ENCODE measurements at places on chromosomes 7 and 10.

DNA sequence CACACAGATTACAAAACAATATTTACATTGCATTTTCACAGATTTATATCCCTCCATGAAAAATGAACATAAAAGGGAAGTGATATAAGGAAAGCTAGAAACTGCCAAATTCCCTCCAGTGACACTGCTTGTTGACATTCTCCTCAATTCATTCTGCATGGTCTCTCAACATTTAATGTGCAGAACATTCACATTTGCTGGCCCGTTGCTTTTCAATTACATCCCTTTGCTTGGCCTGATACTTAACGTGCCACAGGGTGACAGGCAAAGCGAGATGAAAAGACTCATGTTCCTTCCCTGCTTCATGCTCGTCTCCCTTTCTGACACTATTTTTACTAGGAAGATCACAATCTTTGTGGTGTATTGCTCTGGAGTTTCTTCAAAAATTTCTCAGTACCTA, 1019.7 kb upstream of the LRRN3 start:
- no peak for DNase-seq

DNA sequence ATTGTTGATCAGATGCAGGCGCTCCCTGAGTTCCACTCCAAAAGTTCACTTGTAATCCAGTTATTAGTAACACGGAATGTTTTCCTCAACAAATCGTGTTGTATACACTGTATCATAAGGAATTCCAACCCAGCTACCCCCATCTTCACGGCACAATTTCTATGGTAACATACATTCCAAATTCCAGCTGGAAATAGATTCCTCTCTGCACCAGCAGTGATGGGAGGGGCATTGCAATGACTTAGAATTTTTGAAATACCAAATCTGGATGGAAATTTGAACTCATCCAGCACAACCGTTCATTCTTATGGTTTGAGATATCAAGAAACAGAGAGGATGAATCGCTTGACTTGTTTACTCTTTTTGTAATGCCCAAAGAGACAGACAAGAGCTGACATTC, 38.9 kb upstream of the RHEB start:
- no peak for DNase-seq

GRCh38 chr10:61389887-61390286, 63.3 kb downstream of the TMEM26 start:
- no peak for DNase-seq

- DNase-seq, result no peak
Measured at GRCh38 chr10:15052121-15052520, 8.4 kb downstream of the OLAH start.

- DNase-seq, result no peak
Measured at GRCh38 chr7:88328787-88329186, 22.1 kb upstream of the STEAP4 start.

- DNase-seq, result no peak
Measured at GRCh38 chr7:44290252-44290620, 35.2 kb downstream of the CAMK2B start.

DNA sequence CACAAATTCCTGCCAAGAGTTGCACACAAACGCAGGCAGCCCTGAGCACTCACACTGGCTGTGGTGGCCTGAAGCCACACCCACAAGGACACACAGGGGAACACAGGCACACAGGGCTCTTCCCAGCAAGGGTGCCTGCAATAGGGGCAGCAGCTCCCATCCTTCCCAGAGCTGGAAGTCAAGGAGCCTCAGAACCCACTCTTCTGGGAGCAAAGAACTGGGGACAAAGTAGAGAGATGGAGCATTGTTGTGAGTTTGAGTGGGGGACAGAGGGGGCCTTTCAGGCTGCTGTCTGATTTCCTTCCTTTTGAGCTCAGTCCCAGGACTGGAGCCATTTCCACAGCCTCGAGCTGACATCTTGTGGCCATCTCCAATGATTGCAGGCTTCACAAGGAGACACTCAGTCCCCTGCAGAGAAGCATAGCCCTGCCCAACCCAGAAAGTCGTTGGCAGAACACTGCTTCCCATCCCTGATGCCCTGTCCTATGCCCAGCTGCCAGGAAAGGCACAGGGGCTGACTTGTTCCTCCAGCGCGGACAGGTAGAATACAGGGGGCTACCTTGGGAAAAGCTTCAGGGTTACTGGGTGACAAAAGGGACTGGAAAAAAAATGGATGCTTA, 34.4 kb upstream of the SLF2 start:
- DNase-seq, result no peak

DNA sequence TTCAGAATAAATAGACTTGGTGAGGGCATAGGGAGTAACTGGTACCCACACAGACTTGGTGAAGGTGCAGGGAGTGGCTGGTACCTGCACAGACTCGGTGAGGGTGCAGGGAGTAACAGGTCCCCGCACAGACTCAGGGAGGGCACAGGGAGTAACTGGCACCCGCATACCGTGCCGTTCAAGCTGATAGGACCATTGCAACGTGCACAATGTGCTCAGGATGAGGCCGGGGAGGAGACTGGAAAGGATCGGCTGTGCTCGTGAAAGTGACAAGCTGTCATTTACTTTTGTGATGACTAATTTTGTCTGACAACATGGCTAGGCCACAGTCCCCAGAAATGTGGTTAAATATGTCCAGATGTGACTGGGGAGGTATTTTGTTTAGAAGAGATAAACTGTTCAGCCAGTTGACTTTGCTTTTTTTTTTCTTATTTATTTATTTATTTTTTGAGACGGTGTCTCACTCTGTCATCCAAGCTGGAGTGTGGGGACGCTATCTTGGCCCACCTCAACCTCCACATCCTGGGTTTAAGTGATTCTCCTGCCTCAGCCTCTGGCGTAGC, 76.2 kb upstream of the NMT2 start:
- no peak for DNase-seq

DNA sequence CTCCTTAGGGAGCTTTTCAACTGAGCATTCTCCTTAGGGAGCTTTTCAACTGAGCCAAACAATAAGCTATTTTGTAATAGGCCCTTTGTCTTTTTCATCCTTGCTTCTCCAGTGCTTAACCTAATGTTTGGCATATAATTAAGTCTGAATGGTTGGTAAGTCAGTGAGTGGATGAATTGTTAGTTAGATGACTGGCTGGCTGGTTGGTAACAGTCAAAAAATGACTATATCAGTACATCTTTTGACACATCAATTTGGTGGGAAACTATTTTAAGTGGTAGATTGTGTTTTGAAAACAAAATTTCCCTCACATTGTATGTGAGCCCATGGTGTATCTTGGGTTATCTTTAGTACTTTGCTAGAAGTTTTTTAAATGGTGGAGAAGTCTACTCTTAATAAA, 16.4 kb downstream of the ING3 start:
- no peak for DNase-seq

DNA sequence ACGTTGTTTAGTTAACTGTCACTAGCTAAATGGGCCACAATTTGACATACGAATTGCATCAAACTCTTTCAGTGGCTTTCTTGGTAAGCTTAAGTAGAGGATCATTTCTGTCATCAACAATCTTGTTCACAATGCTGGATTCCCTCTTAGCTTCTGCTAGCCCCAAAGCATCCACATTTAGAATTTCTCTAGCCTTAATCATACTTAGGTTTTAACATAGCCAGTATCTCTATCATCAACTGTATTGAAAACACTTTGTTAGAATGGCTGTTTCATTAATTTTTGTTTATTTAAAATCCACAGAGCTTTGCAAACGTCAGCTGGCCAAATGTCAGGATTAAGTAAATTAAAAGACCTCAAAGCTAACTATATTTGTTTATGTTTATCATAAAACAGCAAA, 41.1 kb downstream of the ABRAXAS2 start:
- DNase-seq, result no peak

DNA sequence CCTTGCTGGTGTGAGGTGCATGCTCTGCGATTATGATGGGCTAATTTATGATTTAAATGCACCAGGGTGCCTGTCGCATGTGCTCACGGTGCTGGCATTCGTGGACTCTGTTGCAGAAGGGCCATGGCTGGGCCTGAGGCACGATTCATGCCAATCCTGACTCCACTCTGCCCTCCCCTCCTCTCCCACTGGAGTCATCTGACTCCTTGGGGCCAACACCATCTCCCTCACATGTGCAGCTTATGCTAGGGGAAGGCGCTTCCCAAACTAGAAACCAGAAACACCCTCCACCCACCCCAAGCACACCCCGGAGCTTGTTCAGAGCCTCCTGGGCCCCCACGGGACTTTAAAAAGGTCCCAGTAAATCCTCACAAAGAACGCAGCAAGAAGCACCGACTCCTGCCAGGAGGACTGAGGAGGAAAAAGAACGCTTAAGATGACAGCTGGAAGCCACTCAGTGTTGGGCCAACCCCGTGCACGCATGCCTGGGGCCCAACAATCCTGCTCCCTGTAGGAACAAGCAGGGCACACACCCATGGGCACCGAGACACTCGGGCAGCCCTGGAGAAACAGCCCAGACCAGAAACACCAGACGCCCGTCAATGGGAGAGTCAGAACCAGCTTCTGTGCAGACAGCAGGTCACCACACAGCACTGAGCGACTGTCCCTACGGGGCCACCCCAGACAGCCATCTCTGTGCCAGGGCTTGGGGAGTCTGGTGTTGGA, 14.1 kb downstream of the BRI3 start:
- DNase-seq, result no peak

- peak; percentile 1 for DNase-seq
Measured at GRCh38 chr7:26664735-26665416, 199.5 kb downstream of the SKAP2 start.

DNA sequence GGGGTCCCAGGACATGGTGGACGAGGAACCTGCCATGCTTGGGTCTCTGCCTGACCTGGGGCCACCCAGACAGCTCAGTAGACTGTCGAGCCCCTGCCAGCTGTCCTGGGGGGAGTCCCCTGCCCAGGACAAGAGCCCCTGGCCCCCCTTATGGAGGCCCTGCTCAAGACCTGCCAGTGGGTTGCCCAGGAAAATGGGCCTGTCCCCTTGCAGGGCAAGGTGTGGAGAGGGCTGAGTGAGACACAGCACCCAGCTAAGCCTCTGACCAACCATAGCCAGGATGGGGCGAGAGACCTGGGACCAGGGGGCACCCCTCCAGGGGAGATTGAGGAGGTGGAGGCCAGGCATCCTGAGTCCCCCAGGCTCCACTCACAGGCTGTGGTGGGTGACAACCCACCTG, 1.8 kb downstream of the FUOM start:
- no peak for DNase-seq

- DNase-seq, result no peak
Measured at GRCh38 chr7:142177869-142178268, 66.4 kb downstream of the MGAM2 start.

GRCh38 chr7:17038160-17038782, 156.5 kb upstream of the AGR3 start:
- DNase-seq, result no peak

DNA sequence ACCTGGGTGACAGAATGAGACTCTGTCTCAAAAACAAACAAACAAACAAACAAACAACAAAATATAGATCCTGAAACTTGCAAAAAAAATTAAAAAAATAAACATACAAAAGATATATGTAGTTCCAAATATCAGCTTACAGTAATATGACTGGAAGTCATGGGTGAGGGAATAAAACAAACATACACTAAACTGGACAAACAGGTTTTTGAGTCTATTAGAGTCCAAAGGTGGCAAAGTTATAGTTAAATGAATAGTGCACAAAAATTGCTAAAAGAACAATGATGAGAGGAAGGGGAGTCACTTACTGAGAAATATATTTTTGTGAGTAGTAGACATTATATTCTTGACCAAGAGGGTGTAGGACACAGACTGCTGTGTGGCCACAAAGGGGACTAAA, 16.7 kb upstream of the RSBN1L start:
- DNase-seq, result no peak

GRCh38 chr10:24485304-24485703, 238.4 kb downstream of the ARHGAP21 start:
- no peak for DNase-seq

GRCh38 chr7:126570845-126571244, 681.9 kb downstream of the GRM8 start:
- DNase-seq, result no peak

DNA sequence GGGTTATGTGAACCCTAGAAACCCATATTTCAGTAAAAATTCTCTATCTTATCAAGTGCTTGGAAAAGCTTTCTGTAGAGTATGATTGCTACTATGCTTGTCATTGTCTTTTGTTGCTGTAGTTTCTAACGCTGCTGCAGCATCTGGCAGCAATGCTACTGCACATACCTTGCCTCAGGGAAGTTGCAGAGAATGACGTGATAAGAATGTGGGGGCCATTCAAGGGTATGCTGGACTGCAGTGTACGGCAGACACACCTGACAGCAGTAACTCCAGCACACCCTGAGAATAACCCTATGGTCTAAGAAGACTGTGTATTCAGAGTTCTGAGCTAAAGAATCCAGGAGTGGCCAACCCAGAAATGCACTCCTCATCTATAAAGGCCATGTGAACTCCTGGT, 20.5 kb downstream of the TRIM4 start:
- DNase-seq, result no peak

DNA sequence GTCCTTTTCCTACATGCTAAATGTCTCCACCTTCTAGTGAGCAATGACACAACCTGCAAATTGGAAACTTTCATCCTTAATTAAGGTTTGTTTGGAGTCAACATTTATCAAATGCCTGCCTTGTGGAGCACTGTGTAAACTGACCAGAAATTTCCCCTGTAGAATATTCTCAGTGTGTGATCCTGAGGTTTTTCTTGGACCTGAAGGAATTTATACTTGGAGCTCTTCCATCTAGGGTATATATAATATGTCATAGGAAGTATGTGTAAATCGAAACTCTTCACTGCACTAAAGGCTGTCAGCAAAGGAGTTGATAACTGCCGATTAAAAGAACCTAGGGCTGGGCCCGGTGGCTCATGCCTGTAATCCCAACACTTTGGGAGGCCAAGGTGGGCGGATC, 152.4 kb downstream of the NSUN6 start:
- no peak for DNase-seq

- no peak for DNase-seq
Measured at GRCh38 chr7:25014756-25015155, 34.8 kb upstream of the OSBPL3 start.

- DNase-seq, result no peak
Measured at GRCh38 chr10:86172301-86172700, 194.3 kb downstream of the GRID1 start.

Data from naive thymus-derived CD8-positive, alpha-beta T cell (primary cell).